ENCODE measurements at places on chromosomes 3 and 15.

GRCh38 chr3:184663756-184664155 lies 48.1 kb downstream of the MAGEF1 start:
- no peak overlapping the region for H3K27ac ChIP-seq
- DNase-seq, result no peak
- H3K36me3 ChIP-seq, result no peaks in the 10 kb centered on the region

DNA sequence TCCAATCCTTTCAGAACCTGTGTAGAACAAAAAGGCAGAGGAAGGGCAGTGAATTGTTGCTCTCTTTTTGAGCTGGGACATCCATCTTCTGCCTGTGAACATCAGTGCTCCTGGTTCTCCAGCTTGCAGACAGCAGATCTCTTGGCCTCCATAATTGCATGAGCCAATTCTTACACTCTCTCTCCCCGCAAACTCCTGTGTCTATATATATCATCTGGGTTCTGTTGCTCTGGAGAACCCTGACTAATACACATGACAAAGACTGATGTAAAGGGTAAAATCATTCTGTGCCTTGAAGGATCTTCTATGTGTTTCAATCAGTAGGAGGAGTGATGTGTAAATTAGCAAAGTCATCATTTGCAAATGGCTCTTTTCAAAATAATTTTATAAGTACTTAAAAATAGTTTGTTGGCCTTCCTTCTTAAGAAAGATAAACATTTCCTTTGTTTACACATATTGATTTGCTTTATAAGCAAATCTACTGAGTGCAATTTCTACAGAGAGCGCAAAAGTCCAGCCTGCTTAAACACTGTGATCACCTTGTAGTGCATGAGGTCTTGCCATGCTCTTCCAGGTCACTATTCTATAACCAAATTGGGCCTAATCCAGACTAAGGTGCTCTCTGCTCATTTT lies 154.9 kb upstream of the ANKRD28 start:
- no peak for DNase-seq
- no peak overlapping the region for H3K27ac ChIP-seq
- H3K4me3 ChIP-seq, result no peak overlapping the region
- H3K27me3 ChIP-seq, result no peaks in the 10 kb centered on the region
- H3K4me1 ChIP-seq, result no peaks in the 10 kb centered on the region

GRCh38 chr3:61092870-61093269 lies 158.4 kb downstream of the FHIT start:
- no peak overlapping the region for H3K27ac ChIP-seq
- H3K4me1 ChIP-seq, result no peaks in the 10 kb centered on the region
- no peak overlapping the region for H3K4me3 ChIP-seq
- H3K36me3 ChIP-seq, result no peaks in the 10 kb centered on the region
- H3K27me3 ChIP-seq, result no peaks in the 10 kb centered on the region
- DNase-seq, result no peak

- no peaks in the 10 kb centered on the region for H3K4me1 ChIP-seq
- H3K4me3 ChIP-seq, result no peak overlapping the region
- H3K27ac ChIP-seq, result no peak overlapping the region
- H3K27me3 ChIP-seq, result no peaks in the 10 kb centered on the region
- H3K36me3 ChIP-seq, result no peaks in the 10 kb centered on the region
Observed at GRCh38 chr3:185402561-185402960, 39.6 kb downstream of the MAP3K13 start.

- no peak for DNase-seq
- no peaks in the 10 kb centered on the region for H3K36me3 ChIP-seq
- no peak overlapping the region for H3K4me3 ChIP-seq
- peaks cover 19% of the 10 kb centered on the region for H3K4me1 ChIP-seq
- H3K27ac ChIP-seq, result no peak overlapping the region
- H3K27me3 ChIP-seq, result no peaks in the 10 kb centered on the region
Observed at GRCh38 chr3:195263925-195264600, 6.9 kb downstream of the XXYLT1 start.

DNA sequence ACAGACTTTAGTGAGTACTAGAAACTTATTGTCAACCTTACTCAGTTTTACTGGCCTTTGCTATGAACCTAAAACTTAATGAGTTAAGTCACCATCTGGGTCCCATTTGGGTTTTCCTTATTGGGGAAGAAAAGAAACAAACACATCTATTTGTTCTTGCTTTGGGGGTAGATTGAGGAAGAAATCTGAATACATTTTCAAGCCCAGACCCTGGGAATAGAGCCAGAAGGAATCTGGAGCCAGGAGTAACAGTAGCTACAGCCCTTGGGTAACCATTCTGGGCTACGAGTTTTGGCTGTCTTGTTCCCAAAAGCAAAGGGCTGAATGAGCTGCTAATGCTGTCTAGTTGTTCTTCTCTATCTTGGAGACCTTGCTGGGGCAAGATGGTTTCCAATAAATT lies 16.5 kb downstream of the SLC12A1 start:
- H3K4me3 ChIP-seq, result no peak overlapping the region
- no peaks in the 10 kb centered on the region for H3K4me1 ChIP-seq
- no peak overlapping the region for H3K27ac ChIP-seq
- no peaks in the 10 kb centered on the region for H3K36me3 ChIP-seq

DNA sequence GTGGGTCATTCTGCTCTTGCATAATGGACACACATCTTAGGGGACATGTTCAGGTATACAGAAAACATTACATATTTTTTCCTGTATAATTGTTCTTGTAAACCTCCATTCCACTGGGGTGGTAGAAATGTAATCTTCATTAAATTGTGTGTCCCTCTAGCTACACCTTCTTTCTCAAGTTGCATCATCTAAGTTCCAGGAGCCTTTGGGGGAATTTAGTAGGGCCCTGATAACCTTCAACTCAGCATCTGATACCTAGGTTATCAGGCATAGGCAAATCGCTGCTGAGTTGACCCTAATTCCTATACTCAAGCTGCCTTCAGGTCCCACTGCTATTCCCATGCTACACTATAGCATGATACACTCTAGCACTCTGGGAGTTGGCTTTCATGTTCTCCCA lies 19.1 kb upstream of the CLASP2 start:
- no peaks in the 10 kb centered on the region for H3K36me3 ChIP-seq
- H3K4me3 ChIP-seq, result no peak overlapping the region
- H3K27me3 ChIP-seq, result peaks cover 6% of the 10 kb centered on the region

DNA sequence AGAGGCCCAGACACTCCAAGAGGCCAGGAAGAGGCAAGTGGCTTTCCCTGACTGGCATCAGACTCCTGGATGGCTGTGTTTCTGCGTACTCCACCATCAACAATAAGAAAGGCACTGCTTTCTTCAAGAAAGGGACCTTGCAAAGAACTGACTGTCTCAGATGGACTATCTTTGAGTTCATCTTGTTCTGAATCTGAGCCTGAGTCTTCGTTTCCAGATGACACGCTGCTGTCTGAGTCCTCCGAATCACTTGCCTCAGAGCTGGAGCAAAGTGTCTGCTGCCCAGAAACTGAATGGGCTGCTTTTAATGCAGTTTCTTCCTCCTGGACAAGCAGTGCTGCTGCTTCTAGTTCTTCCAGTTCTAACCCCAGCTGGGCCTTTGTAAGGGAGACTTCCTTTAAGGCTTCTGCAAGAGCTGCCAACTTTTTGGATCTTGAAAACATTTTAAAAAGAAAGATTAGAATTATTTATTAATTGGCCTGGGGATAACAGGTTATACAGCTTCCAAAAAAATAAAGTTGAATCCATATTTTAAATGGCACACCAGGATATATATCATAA lies 97.8 kb downstream of the SHQ1 start:
- no peaks in the 10 kb centered on the region for H3K27me3 ChIP-seq
- DNase-seq, result no peak
- no peak overlapping the region for H3K4me3 ChIP-seq
- no peaks in the 10 kb centered on the region for H3K36me3 ChIP-seq
- peaks cover 28% of the 10 kb centered on the region for H3K4me1 ChIP-seq
- no peak overlapping the region for H3K27ac ChIP-seq

- H3K4me1 ChIP-seq, result no peaks in the 10 kb centered on the region
- H3K27me3 ChIP-seq, result no peaks in the 10 kb centered on the region
- H3K27ac ChIP-seq, result no peak overlapping the region
- DNase-seq, result no peak
Observed at GRCh38 chr3:172323894-172324610, 124.2 kb downstream of the GHSR start.

GRCh38 chr3:164040991-164041390 lies 1037.3 kb downstream of the SI start:
- no peaks in the 10 kb centered on the region for H3K36me3 ChIP-seq
- no peaks in the 10 kb centered on the region for H3K27me3 ChIP-seq
- no peak for DNase-seq
- no peak overlapping the region for H3K4me3 ChIP-seq
- no peaks in the 10 kb centered on the region for H3K4me1 ChIP-seq

DNA sequence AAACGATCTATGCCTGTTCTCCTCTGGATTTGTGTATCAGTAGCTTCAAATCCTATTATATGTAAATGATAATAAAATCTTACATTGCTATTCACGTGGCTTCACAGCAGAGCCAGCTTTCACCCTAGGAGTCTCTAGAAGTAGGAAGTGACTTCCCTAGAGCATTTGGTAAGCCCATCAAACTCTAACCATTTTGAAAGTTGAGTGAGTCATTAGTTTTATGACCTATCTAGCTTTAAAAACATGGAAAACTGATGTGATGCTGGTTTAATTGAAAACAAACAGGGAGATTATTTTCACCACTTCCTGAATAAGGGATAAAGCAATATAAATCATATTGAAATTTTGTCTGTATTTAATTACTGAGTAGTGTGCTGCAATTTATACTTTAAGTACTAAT lies 275.2 kb downstream of the EPHA6 start:
- no peaks in the 10 kb centered on the region for H3K4me1 ChIP-seq
- no peak for DNase-seq
- no peak overlapping the region for H3K27ac ChIP-seq
- H3K4me3 ChIP-seq, result no peak overlapping the region
- H3K36me3 ChIP-seq, result no peaks in the 10 kb centered on the region
- no peaks in the 10 kb centered on the region for H3K27me3 ChIP-seq

DNA sequence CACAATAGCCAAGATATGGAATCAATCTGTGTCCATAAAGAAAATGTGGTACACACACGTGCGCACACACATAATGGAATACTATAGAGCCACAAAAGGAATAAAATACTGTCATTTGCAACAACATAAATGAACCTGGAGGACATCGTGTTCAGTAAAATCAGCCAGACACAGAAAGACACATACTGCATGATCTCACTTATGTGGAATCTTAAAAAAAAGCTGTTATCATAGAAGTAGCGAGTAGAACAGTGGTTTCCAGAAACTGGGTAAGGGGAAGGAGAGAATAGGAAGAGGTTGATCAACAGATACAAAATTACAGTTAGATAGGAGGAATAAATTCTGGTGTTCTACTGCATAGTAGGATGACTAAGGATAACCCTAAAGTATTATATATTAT lies 11.1 kb downstream of the ATOSA start:
- no peaks in the 10 kb centered on the region for H3K27me3 ChIP-seq
- H3K27ac ChIP-seq, result no peak overlapping the region
- no peak overlapping the region for H3K4me3 ChIP-seq
- peaks cover 36% of the 10 kb centered on the region for H3K36me3 ChIP-seq

GRCh38 chr3:12938258-12938711 lies 96.9 kb upstream of the RPL32 start:
- H3K4me1 ChIP-seq, result no peaks in the 10 kb centered on the region
- no peak overlapping the region for H3K4me3 ChIP-seq
- DNase-seq, result no peak

DNA sequence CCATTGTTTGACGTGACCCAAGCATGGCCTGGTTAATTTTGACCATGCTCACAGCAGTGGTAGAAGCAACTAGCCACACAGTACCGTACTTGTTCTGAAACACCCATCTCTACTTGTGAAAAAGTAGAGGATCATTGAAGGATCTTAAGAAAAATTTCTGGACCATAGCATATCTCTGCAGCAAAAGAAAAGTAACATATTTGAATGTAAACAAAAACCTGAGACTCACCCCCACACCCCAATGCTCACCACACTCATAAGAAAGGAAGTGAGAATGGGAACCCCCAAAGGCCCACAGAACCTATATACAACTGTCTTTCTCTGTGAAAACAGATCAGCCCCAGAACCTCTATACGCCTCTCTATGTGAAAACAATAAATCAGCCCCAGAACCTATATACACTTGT lies 33.8 kb upstream of the TFRC start:
- DNase-seq, result no peak
- H3K27me3 ChIP-seq, result no peaks in the 10 kb centered on the region
- H3K36me3 ChIP-seq, result no peaks in the 10 kb centered on the region
- H3K27ac ChIP-seq, result no peak overlapping the region
- H3K4me3 ChIP-seq, result no peak overlapping the region
- peaks cover 8% of the 10 kb centered on the region for H3K4me1 ChIP-seq

DNA sequence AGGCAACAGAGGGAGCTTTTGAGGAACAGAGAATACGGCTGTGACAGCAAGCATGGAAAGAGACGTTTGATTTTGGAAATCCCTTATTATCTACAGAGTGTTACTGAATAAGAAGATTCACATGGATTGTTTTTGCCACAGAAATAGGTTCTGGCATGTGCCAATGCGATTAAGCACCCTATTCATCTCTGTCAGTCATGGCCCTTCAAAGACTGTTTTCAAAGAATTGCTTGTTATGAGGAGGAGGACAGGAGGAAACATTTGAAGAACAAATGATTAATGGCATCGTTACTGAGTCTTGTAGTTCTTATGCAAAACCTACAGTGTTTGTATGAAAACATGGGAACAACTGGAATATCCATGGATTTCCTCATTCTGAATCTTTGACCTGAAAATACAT lies 86.2 kb downstream of the EPHA6 start:
- H3K4me1 ChIP-seq, result no peaks in the 10 kb centered on the region
- no peak overlapping the region for H3K4me3 ChIP-seq
- H3K36me3 ChIP-seq, result no peaks in the 10 kb centered on the region
- no peak for DNase-seq
- H3K27me3 ChIP-seq, result no peaks in the 10 kb centered on the region

GRCh38 chr3:131744765-131745164 lies 242.0 kb upstream of the MRPL3 start:
- no peak for DNase-seq
- no peak overlapping the region for H3K27ac ChIP-seq
- H3K36me3 ChIP-seq, result no peaks in the 10 kb centered on the region
- H3K4me1 ChIP-seq, result no peaks in the 10 kb centered on the region

DNA sequence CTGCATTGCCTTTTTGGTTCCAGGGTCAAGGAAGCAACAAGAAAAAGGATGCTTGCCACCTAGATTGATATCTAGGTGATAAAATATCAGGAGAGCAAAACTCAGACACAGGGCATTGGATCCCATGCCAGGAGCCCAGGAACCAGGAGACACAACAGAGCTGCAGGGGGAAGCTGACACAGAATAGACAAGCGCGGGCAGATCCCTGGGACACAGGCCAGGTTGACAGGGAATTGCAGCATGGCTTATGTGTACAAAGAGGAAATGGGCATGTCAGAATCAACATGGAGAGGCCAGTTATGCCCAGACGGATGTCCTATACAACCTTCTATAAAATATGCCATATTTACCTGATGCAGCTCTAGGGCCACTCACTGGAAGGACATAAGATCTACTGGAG lies 84.2 kb downstream of the SEMA6D start:
- DNase-seq, result no peak
- H3K4me3 ChIP-seq, result no peak overlapping the region
- H3K27ac ChIP-seq, result no peak overlapping the region
- H3K4me1 ChIP-seq, result no peaks in the 10 kb centered on the region
- H3K27me3 ChIP-seq, result no peaks in the 10 kb centered on the region
- no peaks in the 10 kb centered on the region for H3K36me3 ChIP-seq

All from CD8-positive, alpha-beta memory T cell (primary cell).